Activated CD4-positive, alpha-beta T cell treated with anti-CD3 and anti-CD28 coated beads for 24 hours (primary cell): ENCODE measurements at places on chromosomes 1 and 21.

DNA sequence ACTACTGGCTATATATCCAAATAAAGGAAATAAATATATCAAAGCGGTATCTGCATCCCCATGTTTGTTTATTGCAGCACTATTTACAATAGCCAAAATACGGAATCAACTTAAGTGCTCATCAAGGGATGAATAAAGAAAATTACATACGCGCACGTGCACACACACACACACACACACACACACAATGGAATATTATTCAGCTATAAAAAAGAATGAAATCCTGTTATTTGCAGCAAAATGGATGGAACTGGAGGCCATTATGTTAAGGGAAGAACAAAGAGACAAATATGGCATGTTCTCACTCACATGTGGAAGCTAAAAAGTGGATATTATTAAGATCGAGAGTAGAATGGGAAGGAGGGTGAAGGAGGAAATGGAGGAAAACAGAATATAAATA lies 20.2 kb downstream of the COPA start:
- DNase-seq, result no peak

DNA sequence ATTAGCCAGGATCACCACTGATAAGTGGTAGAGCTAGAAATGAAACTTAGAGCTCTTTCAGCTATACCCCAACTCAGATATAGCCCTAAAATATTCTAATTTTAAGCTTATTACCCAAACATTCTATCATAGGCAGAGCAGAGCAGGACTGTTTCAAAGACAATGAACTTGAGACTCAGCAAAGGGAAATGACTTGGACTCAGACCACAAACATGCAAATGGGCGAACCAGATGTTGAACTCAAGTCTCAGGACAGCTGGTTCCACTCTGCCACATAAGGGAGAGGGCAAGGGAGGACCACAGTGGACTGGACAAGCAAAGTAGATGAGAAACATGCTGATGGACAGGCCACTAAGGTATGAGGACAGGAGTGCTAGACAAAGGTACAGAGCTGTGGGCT lies 315.3 kb downstream of the OMA1 start:
- no peak for DNase-seq

DNA sequence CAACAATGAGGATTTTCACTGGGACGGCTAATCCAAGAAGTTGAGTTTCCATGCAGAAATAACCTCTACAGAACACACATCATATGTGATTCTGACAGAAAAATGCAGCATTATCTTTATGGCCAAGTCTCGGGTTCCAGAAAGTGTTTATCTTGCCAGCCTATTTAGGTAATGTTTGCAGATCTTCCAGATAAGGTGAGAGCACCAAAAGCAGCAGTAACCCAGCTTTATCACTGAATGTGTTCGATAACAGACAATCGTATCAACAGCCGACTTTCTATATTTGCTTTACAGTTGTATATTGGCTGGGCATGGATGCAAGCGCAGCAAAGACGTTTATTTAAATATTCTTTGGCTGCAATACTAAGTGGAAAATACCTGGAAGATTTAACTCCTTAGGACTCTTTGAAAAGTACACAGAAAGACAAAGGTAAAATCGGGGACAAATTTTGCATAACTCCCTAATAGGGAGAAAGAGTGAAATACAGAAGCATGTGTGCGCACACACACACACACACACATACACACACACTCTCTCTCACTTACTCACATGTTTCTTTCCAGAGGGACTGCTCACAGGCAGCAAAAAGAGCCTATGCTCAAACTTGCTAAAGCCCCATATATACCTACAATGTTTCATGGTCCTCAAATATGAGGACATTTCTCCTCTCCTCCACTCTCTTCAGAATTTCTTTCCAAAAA lies 3.0 kb upstream of the CTSK start:
- no peak for DNase-seq

- no peak for DNase-seq
Observed at GRCh38 chr21:36889401-36889800, 77.1 kb downstream of the HLCS start.

- DNase-seq, result no peak
Observed at GRCh38 chr1:183604815-183605214, 14.6 kb upstream of the NCF2 start.

DNA sequence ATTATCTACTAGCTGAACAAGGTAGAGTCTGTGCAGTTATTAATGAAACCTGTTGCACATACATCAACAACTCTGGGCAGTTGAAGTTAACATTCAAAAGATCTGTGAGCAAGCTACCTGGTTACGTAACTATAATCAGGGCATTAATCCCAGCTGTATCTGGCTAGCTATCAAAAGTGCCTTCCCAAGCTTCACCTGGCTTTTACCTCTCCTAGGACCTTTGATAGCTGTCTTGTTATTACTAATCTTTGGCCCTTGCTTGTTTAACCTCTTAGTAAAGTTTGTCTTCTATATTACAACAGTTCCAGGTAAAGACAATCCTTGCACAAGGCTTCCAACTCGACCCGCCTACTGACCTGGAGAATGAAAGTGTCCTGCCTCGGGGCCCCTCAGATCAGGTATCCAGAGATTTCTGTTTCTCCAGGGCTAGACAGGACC lies 29.6 kb upstream of the SLC6A9 start:
- no peak for DNase-seq

DNA sequence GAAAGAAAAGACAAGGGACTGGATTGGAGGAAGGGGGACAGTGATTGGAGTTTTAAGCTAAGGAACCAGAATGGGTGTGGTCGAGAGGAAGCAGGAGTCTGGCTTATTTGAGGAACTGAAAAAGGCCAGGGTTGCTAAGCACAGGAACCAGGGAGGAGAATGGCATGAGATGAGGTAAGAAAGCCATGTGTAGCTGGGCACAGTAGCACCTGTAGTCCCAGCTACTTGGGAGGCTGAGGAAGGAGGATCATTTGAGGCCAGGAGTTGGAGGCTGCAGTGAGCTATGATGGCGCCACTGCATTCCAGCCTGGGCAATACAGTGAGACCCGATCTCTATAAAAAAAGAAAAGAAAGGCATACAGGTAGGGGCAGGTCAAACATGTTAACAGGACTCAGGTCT lies 8.1 kb upstream of the KHDRBS1 start:
- no peak for DNase-seq

- DNase-seq, result no peak
Observed at GRCh38 chr1:14539953-14540563, 58.4 kb upstream of the KAZN start.

- DNase-seq, result peak; percentile 61
Observed at GRCh38 chr1:53485478-53486394, 26.5 kb downstream of the DMRTB1 start.

GRCh38 chr1:28974432-28974831 lies 60.1 kb downstream of the EPB41 start:
- DNase-seq, result no peak

DNA sequence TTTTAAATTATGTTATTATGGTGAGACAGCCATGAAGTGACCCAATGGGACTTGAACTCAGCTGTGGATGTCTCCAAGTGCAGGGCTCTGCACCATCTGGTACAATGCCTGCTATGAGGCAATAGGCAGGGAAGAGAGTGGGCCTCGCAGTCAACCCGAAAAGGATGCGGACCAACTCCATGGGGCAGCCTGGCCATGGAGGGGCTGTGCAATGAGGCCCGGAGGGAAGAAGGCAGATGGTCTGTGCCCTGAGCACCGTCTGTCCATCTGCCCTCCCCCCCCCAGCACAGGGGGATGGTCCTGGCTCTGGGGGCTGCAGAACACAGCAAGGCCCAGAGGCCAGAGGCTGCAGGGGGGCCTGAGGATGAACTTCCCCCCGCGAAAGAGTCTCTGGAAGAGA lies 17.0 kb downstream of the ESPN start:
- DNase-seq, result no peak

GRCh38 chr1:167476061-167476460 lies 42.3 kb downstream of the CD247 start:
- DNase-seq, result no peak

GRCh38 chr1:55702064-55702463 lies 486.9 kb upstream of the USP24 start:
- DNase-seq, result no peak

DNA sequence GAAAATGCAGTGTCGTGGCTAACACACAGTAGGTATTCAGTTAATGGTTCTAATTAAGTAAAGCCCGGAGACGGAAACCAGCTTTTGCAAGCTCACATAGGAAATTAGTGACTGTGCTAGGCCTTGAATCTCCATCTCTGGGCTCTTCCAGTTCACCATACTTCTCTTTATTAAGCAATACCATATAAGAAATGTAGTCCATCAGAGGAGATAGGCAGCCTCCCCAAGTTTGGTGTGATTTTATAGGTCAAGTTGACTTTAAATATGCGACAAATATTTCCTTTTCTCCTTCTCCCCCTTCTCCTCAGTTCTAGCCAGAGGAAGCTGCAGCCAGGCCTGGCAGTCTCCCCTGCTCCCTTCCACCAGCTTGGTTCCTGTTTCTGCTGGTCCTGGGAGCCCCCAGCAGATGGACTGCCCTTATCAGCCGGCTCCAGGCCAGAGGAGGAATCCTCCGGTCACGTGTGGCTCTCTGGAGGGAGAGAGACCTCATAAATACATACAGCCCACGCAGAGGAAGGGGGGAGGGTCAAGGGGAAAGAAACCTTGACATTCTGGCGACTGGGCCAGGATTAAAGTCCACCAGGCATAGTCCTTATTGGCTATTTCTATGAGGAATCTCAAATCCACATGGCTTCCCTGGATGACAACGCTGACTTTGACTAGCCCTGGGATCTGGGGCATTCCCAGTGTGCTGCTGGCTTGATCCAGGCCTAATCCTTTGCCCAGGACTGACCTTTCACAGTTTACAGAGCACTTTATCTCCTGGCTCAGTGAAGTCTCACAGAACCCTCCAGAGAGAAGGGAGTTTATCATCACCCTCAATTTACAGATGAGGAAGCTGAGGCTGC lies 115.1 kb upstream of the JUN start:
- no peak for DNase-seq

DNA sequence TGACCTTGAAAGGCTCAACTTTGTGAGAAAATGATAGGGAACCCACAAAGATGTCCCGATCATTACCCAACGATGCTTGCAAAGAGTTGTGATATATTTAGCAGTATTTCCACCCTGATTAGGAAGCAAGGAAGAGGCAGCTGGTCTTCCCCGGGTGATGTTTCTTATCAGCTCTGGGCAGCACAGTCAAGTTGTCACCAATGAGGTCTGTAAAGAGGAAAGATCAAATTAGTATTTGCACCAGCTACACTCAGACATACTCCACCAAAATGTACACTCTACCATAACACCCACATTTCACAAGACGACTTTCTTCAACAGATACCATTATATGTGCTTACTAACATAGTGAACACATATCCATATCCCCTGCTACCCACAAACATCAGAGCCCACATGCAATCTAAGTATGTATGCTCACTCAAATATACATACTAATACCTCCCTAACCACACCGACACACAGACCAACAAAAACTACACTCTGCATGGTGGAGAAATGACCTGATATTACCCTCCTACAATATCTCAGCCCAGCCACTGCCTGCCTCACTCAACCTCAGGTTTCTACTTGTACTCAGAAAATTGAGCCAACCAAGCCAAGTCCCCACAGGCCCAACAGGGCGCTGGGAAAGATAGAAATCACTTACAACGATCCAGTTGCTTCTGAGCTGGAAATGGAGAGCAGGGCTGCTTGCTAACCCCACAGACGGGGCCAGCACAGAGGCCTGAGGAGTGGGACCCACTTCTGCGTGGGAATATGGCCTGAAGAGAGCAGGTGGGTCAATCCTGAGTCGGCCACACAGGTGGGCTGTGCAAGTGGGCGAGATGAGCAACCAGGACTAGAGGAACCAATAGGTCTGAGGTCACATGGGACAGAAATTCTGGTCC lies 4.6 kb upstream of the BTG2 start:
- no peak for DNase-seq

GRCh38 chr1:56638248-56638647 lies 6.9 kb upstream of the PRKAA2 start:
- DNase-seq, result no peak

- no peak for DNase-seq
Observed at GRCh38 chr21:45850181-45850580, 131.4 kb upstream of the COL6A1 start.
